Transverse colon (tissue), 4 donors: ENCODE measurements at places on chromosomes 13 and 19. TPM values are rescaled to one million over a fixed set of nuclear protein-coding genes. Genes with fewer than 3 reads are reported as not detected.

DACT3 gene
- 5.3 TPM for total RNA-seq

SLC17A7 gene
- total RNA-seq = not detected

SBK2 gene
- total RNA-seq = not detected

PSG4 gene
- not detected for total RNA-seq

ZNF816 gene
- 11.2 TPM for total RNA-seq

DKKL1 gene
- total RNA-seq = not detected

LGALS13 gene
- total RNA-seq = not detected

LSR gene
- total RNA-seq = 211 TPM

CDC34 gene
- 116 TPM for total RNA-seq

FREM2 gene
- 0.82 TPM for total RNA-seq

KISS1R gene
- total RNA-seq = not detected

DNA sequence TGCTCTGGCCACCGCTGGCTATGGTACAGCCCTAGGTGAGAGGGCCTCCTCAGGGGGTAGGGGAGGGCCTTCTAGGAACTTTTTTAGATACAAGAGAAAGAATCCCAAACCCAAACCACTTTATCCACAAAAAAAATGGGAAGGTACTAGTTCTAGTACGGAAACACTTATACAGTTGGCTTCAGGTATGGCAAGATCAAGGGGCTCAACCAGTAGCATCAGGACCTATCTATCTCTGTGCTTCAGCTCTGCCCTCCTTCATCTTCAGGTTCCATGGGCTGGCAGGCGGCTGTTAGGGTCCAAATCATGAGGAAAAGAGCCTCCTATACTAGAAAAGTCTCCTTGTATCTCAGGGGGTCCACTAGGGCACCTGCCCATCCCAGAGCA, 1.8 kb downstream of the MRI1 start:
- no peak overlapping the region for H3K4me3 ChIP-seq
- no peak overlapping the region for H3K27ac ChIP-seq
- H3K36me3 ChIP-seq = no peaks in the 10 kb centered on the region
- H3K4me1 ChIP-seq = peaks cover 7% of the 10 kb centered on the region

DNA sequence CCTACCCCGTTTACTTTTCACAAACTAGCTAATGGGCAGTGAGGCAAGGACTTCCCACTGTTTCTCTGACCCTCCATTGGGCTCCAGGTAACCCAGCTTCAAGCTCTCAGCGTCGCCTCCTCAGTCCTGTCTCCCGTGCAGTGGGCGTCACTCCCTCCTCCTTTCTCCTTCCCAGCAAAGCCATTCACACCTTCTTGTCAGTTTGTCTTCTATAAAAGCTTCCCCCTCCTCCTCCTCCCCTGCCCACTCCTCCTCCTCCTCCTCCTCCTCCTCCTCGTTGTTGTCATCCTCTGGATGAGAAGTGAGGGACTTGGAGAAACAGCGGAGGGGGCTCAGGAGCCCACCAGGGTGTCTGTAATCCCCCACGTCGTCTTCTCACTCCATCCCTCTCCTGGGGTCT, 1.7 kb upstream of the GALP start:
- peaks cover 40% of the 10 kb centered on the region for H3K27me3 ChIP-seq
- H3K36me3 ChIP-seq = no peaks in the 10 kb centered on the region
- no peak overlapping the region for H3K4me3 ChIP-seq
- H3K27ac ChIP-seq = no peak overlapping the region
- no peaks in the 10 kb centered on the region for H3K4me1 ChIP-seq
- no peak for DNase-seq

- no peaks in the 10 kb centered on the region for H3K27me3 ChIP-seq
- H3K4me1 ChIP-seq = peaks cover 2% of the 10 kb centered on the region
- no peak overlapping the region for H3K4me3 ChIP-seq
- H3K36me3 ChIP-seq = no peaks in the 10 kb centered on the region
- H3K27ac ChIP-seq = no peak overlapping the region
- DNase-seq = no peak
Observed at GRCh38 chr13:60575142-60575541, 178.1 kb downstream of the TDRD3 start.

- H3K27ac ChIP-seq = no peak overlapping the region
- H3K36me3 ChIP-seq = no peaks in the 10 kb centered on the region
- H3K27me3 ChIP-seq = peaks cover 17% of the 10 kb centered on the region
- H3K4me3 ChIP-seq = no peak overlapping the region
Observed at GRCh38 chr19:34556488-34556887, 74.9 kb downstream of the WTIP start.

DNA sequence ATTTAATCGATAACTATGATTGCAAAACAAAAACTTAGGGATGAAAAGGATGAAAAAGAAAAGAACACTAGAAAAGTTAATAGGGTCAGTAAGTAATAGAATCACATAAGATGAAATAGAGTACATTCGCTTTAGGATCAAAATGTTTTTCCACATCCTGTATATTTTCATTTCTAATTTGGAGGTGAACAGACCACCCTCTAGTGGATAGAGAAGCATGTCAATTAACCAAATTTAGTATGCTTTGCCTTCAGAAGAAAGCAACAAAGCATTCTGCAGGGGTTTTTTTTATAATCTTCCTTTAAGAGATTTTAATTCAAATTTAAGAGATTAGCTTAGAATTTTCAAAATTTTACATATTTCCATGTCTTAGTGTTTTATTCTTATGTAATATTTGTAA, 611.0 kb upstream of the SGCG start:
- H3K36me3 ChIP-seq = no peaks in the 10 kb centered on the region
- no peaks in the 10 kb centered on the region for H3K4me1 ChIP-seq
- DNase-seq = no peak
- no peaks in the 10 kb centered on the region for H3K27me3 ChIP-seq
- H3K4me3 ChIP-seq = no peak overlapping the region
- no peak overlapping the region for H3K27ac ChIP-seq

GRCh38 chr13:42812316-42812715, 30.9 kb downstream of the FAM216B start:
- no peak for DNase-seq
- no peaks in the 10 kb centered on the region for H3K4me1 ChIP-seq
- no peaks in the 10 kb centered on the region for H3K36me3 ChIP-seq
- H3K27me3 ChIP-seq = no peaks in the 10 kb centered on the region

DNA sequence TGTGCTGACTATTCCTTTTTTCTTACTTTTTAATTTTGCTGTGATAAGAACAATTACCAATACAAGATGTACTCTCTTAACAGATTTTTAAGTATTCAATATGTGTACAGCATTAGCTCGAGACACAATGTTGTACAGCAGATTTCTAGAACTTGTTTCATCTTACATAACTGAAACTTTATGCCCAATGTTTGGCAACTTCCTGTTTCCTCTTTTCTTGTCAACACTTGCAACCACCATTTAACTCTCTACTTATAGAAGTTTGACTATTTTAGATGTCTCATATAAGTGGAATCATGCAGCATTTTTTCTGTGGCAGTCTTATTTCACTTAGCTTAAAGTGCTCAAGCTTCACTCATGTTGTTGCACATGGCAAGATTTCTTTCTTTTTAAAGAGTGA, 1426.8 kb downstream of the SLITRK5 start:
- no peak overlapping the region for H3K4me3 ChIP-seq
- no peaks in the 10 kb centered on the region for H3K36me3 ChIP-seq
- H3K27ac ChIP-seq = no peak overlapping the region
- no peaks in the 10 kb centered on the region for H3K27me3 ChIP-seq

GRCh38 chr19:30204721-30205120, 167.5 kb upstream of the ZNF536 start:
- H3K27me3 ChIP-seq = no peaks in the 10 kb centered on the region
- DNase-seq = no peak
- H3K4me1 ChIP-seq = no peaks in the 10 kb centered on the region

DNA sequence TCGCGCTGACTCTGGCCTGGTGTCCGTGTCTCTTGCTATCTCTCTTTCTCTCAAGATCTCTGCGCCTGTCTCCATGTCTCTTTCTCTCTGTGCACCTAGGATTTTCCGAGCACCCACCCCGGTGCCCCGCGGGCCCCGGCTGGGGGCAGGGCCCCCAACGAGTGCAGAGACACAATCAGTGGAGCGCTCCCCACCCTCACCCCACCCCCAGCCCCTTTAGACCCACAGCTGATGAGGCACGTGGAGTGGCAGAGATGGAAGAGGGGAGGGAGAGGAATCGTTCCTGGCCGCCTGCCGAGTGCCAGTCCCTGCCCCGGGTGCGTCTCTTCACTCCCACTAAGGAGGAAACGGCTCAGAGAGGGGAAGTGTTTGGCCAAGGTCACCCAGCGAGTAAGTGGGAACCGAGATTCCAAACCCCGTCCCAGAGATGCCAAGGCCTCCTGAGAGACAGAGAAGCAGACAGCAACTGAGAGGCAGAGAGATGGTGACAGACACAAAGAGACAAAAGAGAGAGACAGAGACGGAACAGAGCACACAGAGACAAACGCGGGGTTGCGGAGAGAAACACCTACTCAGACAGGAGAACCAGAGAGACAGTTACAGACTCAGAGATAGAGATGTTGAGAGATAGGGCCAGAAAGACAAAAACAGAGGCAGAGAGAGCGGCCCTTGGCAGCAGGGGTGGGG, 626 bp upstream of the BCL3 start:
- H3K4me1 ChIP-seq = peaks cover 83% of the 10 kb centered on the region
- peak overlapping the region; percentile 77 for H3K4me3 ChIP-seq
- DNase-seq = peak; percentile 84
- no peaks in the 10 kb centered on the region for H3K27me3 ChIP-seq
- no peaks in the 10 kb centered on the region for H3K36me3 ChIP-seq
- peak overlapping the region; percentile 98 for H3K27ac ChIP-seq

- peaks cover 25% of the 10 kb centered on the region for H3K36me3 ChIP-seq
- peak overlapping the region; percentile 91 for H3K4me3 ChIP-seq
- peak overlapping the region; percentile 96 for H3K27ac ChIP-seq
- no peaks in the 10 kb centered on the region for H3K27me3 ChIP-seq
- H3K4me1 ChIP-seq = peaks cover 45% of the 10 kb centered on the region
- DNase-seq = peak; percentile 63
Observed at GRCh38 chr19:47779524-47780214, 1.2 kb downstream of the SELENOW start.

GRCh38 chr13:74695021-74695800, 561.0 kb upstream of the KLF12 start:
- no peaks in the 10 kb centered on the region for H3K27me3 ChIP-seq
- DNase-seq = no peak
- no peak overlapping the region for H3K27ac ChIP-seq
- no peaks in the 10 kb centered on the region for H3K36me3 ChIP-seq
- H3K4me3 ChIP-seq = no peak overlapping the region

- DNase-seq = no peak
- H3K4me1 ChIP-seq = peaks cover 3% of the 10 kb centered on the region
- H3K27ac ChIP-seq = no peak overlapping the region
- no peak overlapping the region for H3K4me3 ChIP-seq
- peaks cover 3% of the 10 kb centered on the region for H3K27me3 ChIP-seq
Observed at GRCh38 chr13:52969373-52969772, 59.2 kb upstream of the OLFM4 start.

DNA sequence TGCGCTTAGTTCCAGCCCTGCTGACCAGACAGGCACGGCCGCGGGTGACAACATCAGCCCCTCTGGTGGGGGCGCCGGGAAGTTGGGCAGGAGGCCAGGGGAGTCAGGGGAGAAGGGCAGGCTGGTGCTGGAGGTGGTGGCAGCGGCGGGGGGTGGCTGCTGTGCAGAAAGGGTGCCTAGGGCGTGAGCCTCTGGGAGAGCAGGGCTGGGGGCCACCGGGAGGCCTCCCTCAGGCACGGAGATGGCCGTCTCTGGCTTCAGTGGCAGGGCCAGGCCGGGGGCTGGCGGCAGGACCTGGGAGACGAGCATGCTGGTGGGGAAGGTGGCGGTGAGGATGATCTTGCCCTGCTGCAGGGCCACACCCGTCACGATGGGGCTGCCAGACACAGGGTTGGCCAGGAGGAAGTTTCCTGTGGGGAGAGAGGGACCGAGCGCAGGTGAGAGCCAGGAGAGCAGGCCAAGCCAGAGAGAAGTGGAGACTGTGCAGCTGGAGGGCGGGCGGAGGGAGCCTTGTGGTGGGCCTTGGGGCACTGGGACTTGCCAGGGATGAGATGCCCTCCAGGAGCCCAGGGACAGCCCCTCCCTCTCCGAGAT, 3.3 kb downstream of the SIX5 start:
- no peak for DNase-seq
- peaks cover 19% of the 10 kb centered on the region for H3K4me1 ChIP-seq
- H3K4me3 ChIP-seq = no peak overlapping the region
- no peaks in the 10 kb centered on the region for H3K36me3 ChIP-seq

- H3K4me3 ChIP-seq = no peak overlapping the region
- no peaks in the 10 kb centered on the region for H3K27me3 ChIP-seq
Observed at GRCh38 chr13:73304442-73304841, 245.6 kb downstream of the KLF5 start.

- no peak for DNase-seq
- H3K4me3 ChIP-seq = no peak overlapping the region
- no peaks in the 10 kb centered on the region for H3K36me3 ChIP-seq
- no peaks in the 10 kb centered on the region for H3K4me1 ChIP-seq
- no peak overlapping the region for H3K27ac ChIP-seq
Observed at GRCh38 chr13:108306860-108307259, 37.3 kb downstream of the TNFSF13B start.

DNA sequence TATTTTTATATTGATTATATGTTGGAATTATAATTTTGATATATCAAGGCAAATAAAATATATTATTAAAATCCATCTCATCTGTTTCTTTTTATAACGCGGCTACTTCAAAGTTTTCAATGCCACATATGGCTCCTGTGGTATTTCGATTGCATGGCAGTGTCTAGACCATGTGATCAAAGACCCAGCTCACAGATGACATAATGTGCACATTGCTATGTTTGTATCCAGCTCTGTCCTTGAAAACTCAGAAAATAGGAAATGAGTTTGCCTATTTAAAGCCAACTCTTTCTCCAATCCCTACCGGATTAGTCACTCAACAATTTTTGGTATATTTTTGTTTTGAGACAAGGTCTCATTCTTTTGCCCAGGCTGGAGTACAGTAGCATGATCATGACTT, 26.2 kb downstream of the TMTC4 start:
- H3K27me3 ChIP-seq = no peaks in the 10 kb centered on the region
- H3K36me3 ChIP-seq = peaks cover 5% of the 10 kb centered on the region
- no peak overlapping the region for H3K4me3 ChIP-seq
- DNase-seq = no peak

DNA sequence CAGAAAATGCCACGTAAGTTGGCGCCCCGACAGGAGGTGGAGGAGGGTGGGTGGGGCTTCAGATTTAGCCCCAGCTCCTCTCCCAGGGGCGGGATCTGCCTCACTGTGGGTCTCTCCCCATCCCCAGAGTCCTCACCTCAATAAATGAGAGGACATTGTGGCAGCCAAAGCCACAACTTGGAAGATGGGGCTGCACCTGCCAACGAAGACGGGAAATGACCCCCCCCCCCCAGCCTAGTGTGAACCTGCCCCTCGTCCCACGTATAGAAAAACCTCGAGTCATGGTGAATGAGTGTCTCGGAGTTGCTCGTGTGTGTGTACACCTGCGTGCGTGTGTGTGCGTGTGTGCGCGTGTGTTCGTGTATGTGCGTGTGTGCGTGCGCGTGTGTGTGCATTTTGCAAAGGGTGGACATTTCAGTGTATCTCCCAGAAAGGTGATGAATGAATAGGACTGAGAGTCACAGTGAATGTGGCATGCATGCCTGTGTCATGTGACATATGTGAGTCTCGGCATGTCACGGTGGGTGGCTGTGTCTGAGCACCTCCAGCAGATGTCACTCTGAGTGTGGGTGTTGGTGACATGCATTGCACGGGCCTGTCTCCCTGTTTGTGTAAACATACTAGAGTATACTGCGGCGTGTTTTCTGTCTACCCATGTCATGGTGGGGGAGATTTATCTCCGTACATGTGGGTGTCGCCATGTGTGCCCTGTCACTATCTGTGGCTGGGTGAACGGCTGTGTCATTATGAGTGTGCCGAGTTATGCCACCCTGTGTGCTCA, 1.5 kb upstream of the TRAPPC5 start:
- no peaks in the 10 kb centered on the region for H3K36me3 ChIP-seq
- peaks cover 32% of the 10 kb centered on the region for H3K27me3 ChIP-seq
- peaks cover 10% of the 10 kb centered on the region for H3K4me1 ChIP-seq
- no peak overlapping the region for H3K27ac ChIP-seq
